ENCODE measurements at places on chromosomes 2 and 18.

DNA sequence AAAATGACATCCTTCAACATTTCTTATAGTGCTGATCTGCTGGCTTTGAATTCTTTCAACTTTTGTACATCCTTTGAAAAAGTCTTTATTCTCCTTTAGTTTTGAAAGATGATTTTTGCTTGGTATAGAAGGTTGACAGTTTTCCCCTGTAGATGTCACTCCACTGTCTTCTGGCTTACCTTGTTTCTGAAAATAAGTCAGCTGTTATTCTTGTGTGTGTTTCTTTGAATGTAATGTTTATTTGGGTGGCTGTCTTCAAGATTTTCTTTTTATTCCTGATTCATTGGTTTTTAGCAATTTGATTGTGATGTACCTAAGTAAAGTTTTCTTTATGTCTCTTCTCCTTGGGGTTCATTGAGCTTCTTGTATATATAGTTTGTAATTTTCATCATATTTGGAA, 47.6 kb downstream of the ACTR3 start:
- no peak for DNase-seq

GRCh38 chr2:205477016-205477705, 205.1 kb upstream of the NRP2 start:
- DNase-seq = no peak

DNA sequence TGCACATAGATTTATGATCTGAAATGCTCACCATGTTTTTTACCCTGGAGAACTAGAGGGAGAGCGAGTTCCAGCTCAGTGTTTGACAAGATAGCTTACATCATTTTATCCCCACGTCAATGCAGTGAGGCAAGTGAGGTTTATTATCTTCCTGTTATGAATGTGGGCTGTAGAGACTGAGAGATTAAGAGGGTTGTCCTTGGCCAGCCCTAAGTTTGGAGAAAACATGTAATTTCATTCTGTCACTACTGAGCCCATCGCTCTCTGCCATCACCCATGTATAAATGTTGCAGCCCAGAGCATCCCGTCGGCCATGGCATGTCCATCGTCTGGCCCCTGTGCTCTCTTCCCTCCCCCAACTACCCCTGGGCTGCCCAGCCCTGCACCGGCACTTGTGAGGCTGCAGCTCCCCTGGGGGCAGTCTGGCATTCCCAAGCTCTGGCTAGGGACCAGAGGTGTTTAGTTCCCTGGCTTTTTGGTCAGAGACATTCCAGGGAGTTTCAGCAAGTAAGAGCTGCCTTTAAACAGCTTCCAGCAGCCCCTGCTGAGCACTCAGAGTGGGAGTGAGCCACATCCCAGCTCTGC, 136.7 kb downstream of the ANTXR1 start:
- no peak for DNase-seq

GRCh38 chr2:48711343-48711742, 44.2 kb downstream of the LHCGR start:
- no peak for DNase-seq

DNA sequence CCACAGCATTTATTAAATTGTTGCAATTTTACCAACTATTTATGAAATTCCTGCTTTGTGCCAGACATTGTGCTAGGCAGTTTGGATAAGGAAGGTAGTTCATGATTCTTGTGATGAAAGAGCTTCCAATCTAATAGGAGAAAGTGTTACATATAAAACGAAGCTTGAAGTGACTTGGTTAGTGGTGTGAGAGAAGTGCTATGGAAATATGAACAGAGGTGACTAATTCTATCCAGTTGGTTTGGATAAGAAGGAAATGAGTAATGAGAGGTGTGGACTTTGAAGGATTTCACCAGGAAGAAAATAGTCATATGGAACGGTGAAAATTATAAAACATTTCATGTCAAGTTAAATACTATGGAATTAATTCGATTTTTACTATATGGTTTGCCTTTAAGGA, 48.6 kb downstream of the EML6 start:
- DNase-seq = no peak

DNA sequence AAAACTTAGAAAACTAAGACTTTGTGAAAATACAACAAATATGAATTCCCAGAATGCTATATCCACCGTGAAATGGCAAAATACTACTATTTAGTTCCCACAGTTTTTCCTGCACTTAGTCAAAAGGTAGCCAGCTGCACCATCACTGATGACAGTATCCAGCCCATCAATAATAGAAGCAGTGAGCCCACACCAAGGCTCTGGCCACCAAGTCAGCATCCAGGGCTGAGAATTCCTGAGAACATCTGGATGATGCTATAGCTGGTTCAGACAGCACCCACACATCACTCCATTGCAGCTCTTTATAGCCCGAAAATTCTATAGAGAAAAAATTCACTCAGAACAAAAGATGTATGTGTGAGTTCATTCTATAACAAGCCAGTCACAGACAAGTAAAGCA, 159.1 kb upstream of the SPATS2L start:
- DNase-seq = no peak

DNA sequence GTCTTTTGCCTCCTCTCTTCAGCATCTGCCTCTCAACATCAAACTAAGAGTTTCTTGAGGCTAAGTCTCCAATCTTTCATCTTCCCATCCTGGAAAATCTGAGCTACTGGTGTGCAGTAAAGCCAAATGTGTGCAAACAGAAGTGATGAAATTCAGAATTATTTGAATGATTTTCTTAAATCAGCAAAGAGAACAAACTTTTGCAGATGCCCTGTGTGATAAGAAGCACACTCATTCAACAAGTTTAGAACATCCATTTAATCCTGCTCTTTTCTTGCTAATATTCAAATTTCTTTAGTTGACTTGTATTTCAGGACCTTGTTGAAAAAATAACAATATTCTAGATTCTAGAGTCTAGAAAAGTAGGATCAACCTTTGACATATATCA, 1374.9 kb upstream of the CELF4 start:
- DNase-seq = no peak

DNA sequence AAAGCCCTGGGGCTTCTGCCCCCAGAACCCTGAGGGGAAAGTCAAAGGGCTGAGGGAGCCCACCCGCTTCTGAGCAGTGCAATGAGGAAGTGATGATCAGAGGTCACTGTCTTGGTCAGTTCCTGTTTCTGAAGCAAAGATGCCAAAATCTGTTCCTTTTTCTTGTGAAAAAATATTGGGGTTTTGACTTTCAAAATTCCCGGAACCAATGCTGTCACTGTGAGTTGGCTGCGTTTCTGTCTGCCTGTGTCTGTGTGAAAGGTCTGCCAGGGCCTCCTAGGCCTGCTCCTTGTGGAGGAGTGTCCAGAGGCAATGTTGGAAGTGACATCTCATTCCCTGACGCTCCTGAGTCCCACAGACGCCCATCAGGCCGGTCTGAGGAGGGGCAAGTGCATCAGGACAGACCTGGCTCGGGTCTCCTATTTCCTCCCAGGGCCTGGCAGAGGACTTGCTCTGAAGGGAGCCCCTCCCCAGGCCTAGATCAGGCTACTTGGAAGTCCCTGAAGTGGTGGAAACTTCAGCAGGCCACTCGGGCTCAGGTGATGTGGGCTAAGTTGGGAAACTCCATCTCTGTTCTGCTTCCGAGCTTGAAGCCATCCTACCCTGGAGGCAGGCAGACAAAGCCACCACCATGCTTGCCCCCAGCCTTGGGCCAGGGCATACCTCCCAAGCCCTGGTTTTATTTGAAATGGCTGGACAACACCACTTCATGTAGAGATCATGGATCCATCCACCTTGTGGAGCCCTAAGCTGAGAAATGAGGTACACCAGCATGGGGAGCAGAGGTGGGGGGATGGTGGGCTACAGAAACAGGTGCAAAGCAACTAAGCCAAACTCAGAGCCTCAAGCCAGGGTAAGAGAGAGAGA, 51.0 kb downstream of the PKDCC start:
- no peak for DNase-seq
